ENCODE measurements at places on chromosomes 7 and 10.

DNA sequence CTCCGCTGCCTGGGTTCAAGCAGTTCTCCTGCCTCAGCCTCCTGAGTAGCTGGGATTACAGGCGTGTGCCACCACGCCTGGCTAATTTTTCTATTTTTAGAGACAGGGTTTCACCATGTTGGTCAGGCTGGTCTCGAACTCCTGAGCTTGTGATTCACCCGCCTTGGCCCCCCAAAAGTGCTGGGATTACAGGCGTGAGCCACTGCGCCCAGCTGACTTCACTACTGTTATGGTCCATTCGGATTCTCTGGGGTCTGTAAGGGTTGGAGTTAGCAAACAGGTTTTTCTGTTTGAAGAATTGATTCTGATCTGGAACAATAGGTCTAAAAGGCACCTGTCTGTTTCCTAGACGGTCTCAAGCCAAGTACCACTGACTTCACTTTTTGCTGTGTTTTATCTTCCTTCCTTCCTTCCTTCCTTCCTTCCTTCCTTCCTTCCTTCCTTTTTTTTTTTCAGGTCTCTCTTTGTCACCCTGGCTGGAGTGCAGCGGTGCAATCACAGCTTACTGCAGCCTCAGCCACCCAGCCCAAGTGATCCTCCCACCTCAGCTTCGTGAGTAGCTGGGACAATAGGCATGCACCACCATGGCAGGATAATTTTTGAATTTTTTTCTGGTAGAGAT is 192.2 kb downstream of the CAMK1D start:
- no peak for DNase-seq

GRCh38 chr10:79255007-79255507 is 92.2 kb upstream of the PPIF start:
- no peak for DNase-seq

- DNase-seq: no peak
These were observed 424.3 kb downstream of the KIF20B start for GRCh38 chr10:90125456-90126255.

- DNase-seq: no peak
These were observed 127.6 kb downstream of the CCNY start for GRCh38 chr10:35463878-35464277.

DNA sequence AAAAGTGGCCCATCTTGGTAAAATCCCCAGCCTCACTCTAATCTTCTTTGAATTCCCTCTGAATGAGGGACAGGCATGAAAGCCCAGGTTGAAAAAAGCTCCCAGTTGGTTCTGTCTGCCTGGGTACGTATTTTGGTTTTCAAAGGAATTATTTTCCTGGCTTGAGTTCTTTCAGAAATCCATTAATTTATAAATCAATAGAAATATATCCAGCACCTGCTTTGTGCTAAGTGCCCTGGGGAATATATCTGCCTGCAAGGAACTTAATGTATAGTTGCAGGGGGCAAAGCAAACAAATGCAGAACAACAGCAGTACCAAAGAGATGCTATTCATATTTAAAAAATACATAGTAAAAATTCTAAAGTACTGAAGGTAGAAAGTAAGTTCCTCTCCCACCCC is 362.7 kb downstream of the REEP3 start:
- no peak for DNase-seq

DNA sequence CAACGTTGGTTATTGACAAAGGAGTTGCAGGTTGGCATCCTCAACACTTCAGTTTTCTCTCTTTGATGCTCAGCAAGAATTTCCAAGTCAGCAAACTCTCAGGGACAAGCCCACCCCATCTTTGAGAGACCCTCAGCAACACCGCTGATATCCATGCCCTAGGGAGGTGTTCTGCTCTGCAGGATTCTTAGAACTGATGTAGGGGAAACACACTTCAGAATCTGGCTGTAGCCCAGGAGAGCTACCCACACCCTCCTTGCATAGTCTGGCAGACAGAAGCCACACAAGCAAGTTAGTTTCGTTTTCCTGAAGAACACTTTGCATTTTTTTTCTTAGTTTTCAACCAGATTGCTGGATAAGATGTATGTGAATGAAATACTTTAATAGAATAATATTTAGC is 822 bp downstream of the SAMD9L start:
- DNase-seq: peak; percentile 8

GRCh38 chr10:25682203-25682851 is 251.7 kb upstream of the MYO3A start:
- DNase-seq: no peak

DNA sequence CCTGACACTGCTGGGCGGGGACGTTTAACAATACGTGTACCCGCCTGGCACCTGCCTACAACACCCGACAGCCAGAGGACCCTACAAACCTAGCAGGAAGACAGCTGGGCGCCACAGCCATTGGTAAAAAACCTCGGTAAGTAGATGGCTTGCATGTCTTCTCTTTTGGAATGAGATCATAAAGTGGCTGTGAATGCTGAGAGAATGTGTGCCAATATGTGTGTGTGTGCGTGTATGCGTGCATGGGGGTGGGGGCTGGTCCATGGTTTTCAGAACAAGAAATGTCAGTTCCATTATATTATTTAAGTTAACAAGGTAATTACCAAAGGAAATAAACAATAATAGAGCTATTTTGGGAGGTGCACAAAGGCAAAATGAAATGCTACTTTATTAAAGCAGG is 39.2 kb downstream of the PAPOLB start:
- DNase-seq: no peak

- DNase-seq: no peak
These were observed 10.1 kb downstream of the NFKB2 start for GRCh38 chr10:102405632-102406031.

DNA sequence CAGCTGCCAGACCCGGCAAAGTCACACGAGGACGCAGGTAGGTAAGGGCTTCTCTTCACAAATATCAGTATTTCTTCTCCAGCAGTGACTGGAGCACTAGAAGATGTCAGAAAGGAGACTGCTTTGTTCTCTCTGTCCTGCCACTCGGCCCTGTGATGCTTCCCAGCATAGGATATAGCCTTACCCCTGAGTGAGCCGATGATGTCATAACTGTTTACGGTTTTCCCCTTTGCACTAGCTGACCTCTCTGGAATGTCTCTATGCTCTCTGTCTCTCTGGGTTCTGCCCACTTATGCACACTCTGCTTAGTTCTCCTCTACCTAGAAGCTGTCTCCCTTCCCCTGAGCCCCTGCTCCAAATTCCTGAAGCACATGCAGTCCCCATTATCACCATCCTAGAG is 167.5 kb upstream of the PODXL start:
- no peak for DNase-seq

DNA sequence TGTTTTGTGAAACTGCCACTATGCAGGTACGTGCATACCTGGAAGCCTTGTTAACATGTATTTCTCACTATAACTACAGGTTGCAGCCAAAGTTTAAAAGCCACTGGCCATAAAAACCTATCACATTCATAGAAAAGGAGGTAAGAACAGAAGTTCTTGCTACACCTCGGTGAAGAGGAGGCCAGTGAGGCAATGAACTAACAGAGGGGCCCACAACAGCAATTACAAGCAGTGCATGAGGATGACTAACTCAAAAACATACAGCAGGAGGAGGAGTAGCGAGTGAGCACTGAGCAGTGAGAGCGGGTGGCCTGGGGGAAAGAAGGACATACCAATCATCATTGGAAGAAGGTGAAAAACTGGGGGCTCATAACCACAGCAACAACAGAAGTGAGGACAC is 51.6 kb downstream of the NUDCD3 start:
- no peak for DNase-seq

DNA sequence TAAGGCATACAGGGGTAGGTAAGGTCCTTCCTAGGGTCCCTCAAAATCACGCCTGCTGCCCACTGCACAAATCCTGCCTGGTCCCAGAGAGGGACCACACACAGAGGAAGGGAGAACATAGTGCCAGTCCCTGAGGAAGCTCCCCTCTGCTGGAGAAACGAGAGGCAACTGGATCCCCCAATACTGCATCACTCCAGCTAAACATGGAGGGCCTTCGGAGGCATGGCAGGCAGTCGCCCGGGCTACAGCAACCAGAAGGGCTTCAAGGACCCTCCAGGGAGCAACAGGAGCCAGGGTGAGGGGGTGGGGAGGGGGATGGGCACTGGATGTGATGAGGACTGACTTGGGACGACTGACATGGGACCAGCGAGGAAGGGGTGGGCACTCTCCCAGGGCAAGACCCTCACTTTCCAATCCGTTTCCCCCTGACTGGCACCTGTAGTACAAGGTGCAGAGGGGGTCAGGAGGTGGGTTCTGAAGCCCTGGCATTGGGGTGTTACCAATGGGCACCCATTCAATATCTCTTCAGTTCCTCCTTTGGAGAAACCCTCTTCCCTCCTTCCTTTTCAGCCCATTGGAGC is 21.7 kb downstream of the DDIT4 start:
- no peak for DNase-seq

DNA sequence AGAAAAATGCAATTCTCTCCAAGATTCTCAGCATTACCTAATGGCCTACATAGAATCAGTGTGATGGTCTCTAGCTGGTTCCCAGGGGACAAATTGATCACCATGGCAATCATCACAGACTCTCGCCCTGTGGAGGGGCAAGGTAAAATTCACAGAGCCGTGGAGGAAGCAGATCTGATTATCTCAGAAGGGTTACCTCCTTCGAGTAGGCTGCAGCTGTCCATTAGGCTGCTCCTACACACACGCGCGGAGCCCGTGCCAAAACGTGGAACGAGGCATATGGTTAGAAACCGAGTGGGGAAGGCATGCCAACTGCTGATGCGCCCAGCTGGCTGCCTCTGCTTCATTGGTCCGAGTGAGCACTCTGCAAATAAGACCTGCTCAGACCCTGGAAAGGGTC is 52.8 kb upstream of the PTER start:
- DNase-seq: no peak

DNA sequence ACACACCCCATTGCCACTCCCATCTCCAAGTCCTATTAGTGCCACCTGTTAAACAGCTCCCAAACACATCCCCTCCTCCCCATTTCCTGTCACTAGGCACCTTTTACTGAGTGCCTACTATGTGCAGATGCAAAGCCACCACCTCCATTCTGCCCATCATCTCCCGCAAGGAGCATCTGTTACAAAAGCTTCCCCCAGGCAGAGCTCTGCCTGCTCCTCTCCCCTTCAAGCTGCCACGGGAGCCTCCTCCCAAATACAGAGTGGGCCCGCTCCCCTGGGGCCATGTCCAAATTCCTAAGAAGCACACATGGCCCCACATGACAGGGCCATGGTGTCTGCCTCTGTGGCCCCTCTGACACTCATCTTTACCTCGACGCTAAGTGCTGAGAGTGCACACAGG is 149.7 kb downstream of the OAT start:
- no peak for DNase-seq

DNA sequence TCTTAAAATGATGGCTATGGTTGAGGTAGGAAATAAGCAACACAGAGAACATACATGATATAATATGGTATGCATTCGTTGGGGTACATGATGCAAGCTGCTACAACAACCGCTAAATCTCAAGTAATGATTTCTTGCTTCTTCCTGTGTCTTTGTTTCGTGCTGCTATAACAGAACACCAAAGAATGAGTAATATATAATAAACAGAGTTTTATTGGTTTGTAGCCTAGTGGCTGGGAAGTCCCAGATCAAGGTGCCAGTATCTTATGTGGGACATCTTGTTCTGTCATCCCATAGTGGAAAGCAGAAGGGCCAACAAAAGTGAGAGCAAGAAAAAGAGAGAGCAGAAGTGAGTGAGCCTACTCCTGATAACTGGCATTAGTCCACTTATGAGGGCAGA is 689.7 kb downstream of the SUGCT start:
- no peak for DNase-seq

GRCh38 chr10:84247496-84247895 is 2.6 kb downstream of the RGR start:
- DNase-seq: no peak

- DNase-seq: no peak
These were observed 213.7 kb upstream of the AOAH start for GRCh38 chr7:36937754-36938563.

GRCh38 chr7:104976966-104977636 is 36.9 kb upstream of the KMT2E start:
- no peak for DNase-seq

GRCh38 chr7:7207876-7208275 is 25.5 kb downstream of the C1GALT1 start:
- DNase-seq: no peak

DNA sequence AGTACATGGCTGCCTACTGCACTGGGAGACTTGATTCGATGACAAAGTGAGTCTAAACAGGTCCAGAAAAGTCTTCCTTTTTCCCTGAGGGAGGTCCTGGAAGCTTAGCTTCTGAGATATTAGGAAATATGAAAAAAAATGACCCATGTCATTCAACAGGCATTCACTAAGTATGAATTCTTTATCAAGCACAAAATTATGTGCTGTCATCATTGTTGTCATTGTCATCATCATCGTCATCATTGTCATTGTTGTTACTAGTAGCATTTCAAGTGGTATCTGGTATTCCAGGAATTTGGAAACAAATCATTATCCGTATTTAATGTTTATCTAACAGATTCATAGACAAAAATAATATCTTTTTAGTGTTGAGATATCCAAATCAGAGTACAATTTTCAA is 49.7 kb upstream of the HECTD2 start:
- DNase-seq: no peak

GRCh38 chr7:157809154-157809862 is 472.5 kb downstream of the DNAJB6 start:
- no peak for DNase-seq

DNA sequence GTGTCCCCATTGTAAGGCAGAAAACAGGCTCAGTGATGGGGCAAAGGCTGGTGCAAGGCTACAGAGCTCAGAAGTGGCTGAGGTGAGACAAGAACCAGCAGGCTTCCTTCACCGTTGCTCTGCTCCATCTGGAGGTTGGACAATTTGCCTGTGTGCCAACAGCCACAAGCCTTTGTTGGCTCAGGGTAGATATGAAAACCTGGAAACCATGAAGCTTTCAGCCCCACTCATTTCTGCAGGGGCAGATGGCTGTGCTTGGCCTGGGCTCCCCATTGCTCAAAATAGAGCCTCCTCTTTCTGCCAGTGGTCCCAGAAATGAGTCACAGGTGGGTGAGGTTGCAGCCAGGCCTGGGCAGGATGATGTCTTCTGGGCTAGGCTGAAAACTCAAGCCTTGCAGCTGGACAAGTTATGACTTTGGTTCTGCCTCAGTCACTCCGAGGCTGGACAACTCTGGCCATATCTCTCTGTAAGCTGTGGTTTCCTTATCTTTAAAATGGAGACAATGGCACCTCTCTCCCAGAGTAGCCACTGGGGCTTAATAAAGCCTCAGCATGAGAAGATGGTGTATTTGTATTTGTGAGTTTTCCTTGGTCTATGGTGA is 12.2 kb upstream of the ZNF273 start:
- no peak for DNase-seq

GRCh38 chr7:44084701-44085100 is 2.4 kb upstream of the POLM start:
- DNase-seq: no peak

DNA sequence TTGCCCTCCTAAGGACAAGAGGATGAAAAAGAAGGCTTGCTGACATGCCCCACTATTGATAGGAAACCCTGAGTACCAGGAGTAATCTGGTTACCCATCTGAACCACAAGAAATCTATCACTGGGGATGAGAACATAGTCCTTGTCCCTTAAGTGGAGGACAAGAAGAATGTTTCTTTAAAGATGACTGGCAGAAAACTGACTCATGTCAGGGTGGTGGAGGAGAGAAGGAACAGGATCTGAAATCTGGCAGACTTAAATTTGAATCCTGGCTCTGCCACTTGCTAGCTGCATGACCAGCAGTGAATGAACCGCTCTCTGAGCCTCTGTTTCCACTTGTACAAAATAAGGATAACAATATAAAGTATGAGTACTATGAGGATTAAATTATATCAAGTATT is 38.9 kb upstream of the XPNPEP1 start:
- no peak for DNase-seq

GRCh38 chr7:71308096-71308495 is 176.2 kb downstream of the GALNT17 start:
- no peak for DNase-seq
